ENCODE measurements at places on chromosomes 6 and 20.

DNA sequence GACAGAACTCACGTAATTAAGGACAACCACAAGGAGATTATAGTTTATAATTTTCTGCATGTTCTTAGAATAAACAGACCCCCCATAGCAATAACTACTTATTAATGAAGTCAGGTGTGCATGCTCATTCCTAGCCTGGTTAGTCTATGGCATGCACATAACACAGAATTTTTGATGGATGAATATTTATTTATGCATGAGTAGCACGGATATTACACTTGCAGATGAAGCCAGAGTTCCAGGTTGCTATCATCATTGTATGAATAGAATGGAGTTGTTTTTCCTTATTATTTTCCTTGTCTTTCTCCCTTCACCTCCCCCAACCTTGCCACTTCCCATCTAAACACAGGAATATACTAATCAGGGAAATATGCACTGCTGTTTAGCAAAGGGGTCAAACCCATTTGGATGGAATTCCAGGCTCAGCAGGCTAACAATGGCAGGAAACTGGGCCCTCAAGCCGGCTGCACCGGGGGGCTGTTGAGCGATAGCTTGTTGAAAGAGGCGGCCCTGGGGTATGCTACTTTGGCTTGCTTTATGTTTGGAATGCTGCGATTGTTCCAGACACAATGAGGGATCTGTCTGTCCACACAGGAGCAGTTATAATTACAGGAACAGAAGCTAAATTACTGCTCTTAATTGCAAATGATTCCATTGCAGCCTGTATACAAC is 112.6 kb downstream of the TMEM170B start:
- no peak for DNase-seq

DNA sequence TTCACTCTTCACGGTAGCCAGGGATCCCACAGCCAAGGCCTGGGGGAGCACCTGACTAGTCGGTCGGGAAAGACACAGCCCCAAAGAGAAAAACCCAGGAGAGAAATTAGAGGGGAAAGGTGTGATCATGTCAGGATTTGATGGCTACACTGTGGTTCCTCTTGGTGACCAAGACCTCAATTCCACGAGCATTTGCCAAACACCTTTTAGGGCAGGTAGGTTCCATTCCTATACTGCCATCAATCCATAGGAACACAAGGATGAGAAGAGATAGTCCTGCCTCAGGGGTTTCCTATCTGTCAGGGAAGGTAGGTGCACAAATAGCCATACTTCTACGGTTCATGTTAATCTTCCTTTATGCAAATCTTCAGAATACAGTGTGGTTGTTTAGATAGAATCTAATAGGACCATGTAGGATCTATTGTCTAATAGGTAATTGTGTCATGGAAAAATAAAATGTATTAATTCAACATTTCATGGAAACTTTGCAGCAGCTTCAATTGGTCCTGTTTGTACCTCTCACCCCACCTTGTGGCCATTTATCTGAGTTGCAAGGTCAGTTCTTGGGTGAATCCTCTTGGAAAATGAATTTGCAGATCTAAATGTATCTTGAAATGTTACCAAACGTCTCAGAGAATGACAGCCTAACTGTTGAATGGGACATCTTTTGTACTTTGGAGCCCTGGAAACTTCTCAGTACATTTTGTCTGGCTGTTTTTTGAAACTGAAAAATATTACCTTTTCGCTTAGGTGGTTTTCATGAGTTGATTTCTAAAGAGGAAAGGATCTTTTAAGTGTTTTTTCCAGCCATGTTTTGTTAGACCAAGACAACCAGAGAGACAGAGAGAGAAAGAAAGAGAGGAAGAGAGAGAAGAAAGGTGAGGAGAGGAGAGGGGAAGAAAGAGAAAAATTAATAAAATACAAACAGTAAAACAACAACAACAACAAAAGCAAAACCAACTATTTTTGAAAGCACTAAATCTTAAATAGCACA is 33.7 kb upstream of the IYD start:
- DNase-seq: peak; percentile 58

GRCh38 chr20:3315136-3315535 is 76.1 kb upstream of the SLC4A11 start:
- no peak for DNase-seq

- DNase-seq: peak; percentile 20
Observed at GRCh38 chr6:56708810-56709597, 66.3 kb upstream of the DST start.

DNA sequence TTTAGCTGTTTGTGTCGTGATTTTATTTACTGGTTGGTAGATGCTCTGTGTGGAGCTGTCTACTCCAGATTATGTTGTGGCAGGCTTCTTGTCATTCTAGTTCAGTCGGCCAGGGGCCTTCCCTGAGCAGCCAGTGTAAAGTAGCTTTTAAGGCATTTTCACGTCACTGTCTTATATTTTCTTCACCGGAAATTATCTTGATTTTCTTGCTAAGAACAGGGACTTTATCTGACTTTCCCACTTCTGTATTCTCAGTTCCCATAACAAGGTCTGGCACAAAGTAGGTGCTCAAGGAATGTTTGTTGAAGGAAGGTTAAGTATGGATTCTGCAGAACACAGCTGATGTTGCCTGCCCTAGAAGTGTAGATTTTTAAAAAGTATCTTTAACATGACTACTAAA is 868 bp downstream of the LTV1 start:
- DNase-seq: no peak

DNA sequence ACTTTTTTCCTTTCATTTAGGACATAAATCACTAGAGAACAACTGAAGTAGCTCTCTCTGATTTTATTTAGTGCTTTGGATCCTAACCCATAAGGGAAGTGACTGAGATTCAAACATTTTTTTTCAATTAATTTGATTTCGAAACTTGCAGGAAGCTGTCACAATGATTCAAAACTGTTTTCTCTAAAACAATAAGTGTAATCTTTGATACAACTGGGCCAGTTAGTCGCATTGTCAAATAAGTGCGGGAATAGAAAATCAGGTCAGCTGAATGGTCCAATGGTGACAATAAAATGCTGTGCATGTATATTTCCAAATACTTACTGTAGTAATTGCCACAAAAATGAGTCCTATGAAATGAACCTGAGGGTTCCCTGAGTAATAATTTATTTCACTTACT is 930.8 kb downstream of the TFAP2A start:
- DNase-seq: no peak

- DNase-seq: no peak
Observed at GRCh38 chr6:95083506-95083905, 493.8 kb upstream of the MANEA start.

DNA sequence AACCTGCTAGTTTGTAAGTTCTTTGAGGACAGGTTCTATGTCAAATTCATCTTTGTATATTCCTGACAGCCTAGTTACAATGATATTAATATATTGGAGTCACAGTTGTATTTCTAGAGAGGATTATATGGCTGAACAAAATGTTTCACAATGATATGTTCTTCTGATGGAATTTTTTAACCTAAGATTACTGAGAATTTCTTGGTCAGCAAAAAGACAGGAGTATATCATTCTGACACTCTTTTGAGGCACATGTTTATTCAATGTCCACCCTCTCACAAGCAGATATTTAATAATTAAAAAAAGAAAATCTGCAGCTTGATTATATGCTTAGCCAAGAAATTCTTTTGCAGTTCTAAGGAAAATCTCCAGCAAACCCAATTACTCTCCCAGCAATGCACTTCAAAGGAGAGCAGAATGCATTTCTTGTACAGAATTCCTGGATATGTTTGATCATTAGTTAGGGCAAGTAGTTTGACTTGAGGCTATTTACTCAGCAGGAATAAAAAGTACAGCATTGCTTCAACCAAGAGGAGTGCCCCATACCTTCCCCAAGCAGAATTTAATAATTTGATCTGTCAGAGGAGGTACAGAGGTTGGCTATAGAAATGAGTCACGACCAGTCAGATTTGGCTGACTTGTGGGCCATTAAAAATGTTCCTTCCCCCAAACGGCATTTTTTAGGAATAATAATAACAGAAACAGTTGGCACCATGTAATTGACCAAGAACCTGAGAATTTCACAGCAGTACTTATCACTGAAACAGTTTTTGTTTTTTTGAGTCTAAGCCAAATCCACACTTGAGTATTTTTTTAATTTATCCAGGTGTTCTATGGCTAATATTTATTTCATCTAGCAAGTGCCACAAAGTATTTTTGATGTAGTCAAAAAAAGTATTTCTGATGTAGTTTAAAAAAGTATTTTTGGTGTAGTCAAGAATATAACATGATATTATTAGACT is 508.1 kb upstream of the FLRT3 start:
- DNase-seq: no peak

DNA sequence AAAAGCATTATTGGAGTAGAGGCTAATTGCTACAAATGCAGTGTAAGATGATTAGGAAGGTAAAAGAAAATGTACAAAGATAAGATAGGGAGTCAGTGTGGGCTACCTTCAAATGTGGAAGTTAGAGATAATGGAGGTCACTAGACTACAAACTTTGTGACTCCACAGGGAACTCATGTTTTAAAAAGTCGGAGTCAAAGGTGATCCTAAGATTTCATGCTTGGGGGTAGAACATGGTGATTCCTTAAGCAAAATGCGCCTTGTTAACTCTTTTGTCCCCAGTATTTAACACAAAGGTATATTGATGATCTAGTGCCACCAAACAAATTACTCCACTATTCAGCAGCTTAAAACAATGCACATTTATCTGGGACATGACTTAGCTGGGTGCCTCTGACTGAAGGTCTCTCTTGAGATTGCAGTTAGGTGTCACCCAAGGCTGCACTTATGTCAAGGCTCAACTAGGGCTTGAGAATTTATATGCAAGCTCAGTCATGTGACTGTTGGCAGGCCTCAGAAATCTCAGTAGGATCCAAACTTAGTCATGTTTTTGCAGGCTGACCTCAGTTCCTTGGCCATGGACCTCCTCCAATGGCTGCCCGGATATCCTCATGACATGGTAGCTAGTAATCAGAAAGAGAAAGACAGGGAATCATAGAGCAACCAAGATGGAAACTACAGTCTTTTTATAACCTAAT is 11.4 kb upstream of the SNX9 start:
- no peak for DNase-seq

- DNase-seq: no peak
Observed at GRCh38 chr6:12548526-12548925, 168.0 kb upstream of the PHACTR1 start.

DNA sequence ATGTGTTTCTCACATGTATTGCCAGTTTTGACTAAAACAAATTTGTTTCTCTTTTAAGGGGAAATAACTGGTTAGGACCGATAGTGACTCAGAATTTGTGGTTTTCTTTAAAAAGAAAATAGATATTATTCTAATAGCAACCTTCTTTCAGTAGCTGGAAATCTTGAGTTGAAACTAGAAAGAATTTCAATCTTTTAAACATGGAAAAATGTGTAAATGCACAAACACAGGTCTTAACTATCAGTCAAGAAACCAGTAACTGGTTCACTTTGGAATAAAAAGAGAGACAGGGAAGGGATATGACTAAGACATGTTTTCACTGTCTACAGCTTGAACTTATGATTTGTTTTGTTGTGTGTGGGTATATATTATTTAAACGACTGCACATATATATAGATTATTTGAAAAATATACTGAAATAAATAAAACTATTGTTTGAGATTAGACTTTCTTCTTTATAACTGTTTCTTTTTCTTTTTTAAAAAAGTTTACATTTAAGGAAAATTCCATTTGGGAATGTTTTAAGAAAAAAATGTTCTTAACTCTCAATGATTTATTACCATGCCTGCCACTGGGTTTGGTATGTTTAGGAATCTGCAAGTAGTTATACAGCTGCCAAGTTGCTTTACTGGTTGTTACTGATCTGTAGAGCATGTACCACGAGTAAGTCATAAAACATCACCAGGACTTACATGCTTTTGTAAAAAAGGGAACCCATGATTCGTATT is 753.3 kb upstream of the MARCKS start:
- DNase-seq: no peak
